Dorsolateral prefrontal cortex (tissue), 122 donors: ENCODE measurements at places on chromosomes 4 and X.

DNA sequence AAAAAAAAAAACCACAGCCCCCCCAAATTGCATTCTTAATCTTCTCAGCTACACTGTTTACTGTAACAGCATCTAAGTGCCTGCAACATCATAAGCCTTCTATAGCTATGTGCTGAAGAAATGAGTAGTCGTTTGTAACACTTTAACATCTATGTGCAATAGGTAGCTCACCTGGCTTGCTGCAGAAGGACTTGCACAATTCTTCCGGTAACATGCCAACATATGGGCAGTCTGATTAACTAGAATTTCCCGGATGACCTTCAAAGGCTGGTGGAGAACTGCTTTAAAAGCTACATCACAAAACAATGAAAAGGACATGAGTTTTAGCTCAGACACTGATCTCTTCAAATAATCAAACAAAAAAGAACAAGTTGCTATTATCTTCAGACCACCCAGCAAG lies 52.9 kb downstream of the METTL14 start:
- no peak for DNase-seq

- no peak for DNase-seq
Observed at GRCh38 chr4:178823673-178824295, 1381.5 kb upstream of the AGA start.

DNA sequence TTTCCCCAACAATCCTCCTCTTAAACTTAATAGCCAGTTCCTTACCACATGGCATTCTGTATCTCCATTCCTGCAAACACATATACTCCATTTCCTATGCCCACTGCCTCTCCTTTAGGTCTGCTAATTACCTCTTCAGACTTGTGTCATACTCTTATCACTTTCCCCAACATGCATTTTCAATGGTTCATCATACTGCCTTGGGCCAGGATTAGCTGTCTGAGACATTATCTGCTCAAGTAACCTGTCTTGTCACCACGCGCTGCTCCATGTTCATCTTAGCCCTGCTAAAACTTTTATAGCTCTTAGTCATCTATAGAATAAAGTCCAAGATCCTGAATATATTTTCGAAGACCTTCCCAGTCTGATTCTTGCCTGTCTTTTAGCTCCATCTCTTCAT lies 224.1 kb upstream of the GK2 start:
- no peak for DNase-seq

DNA sequence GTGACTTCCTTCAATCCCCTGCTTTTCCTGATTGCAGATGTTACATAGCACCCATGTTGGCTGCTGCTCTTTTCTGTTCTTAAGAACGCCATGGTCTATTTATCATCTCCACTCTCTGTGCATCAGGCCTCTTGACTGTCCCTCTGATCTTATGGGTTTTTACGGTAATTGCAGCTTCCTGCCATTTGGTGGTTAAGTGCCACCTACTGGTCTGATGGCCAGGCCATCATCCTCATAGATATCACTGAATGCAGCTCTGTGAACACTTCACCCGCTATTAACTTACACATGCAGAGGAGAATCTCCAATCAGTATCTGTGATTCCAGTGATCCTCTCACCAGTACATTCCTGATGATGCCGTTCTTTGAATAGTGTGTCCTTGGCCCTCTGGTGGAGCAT lies 382.4 kb downstream of the TRAM1L1 start:
- no peak for DNase-seq
